Germinal center (tissue), 1 donor: ENCODE measurements at places on chromosomes 7 and 10.

GRCh38 chr7:121562259-121562658 is 166.2 kb upstream of the FAM3C start:
- DNase-seq, result no peak

DNA sequence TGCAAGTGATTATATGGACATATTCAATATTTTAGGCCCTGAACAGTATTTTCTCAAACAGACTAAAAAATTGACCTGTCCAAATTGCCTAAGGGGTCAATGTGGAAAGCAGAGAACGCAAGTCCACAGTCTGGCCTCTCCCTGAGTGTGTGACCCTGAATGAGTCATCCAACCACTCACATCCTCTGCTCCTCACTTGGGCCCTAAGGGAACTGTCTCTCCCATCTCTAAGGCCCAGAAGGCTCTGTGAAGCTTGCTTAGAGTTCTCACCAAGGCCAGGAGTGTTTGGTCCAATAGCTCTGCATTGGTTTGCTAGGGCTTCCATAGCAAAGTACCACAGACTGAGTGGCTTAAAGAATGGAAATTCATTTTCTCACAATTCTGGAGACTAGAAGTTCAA is 155.1 kb downstream of the LSM5 start:
- DNase-seq, result no peak

DNA sequence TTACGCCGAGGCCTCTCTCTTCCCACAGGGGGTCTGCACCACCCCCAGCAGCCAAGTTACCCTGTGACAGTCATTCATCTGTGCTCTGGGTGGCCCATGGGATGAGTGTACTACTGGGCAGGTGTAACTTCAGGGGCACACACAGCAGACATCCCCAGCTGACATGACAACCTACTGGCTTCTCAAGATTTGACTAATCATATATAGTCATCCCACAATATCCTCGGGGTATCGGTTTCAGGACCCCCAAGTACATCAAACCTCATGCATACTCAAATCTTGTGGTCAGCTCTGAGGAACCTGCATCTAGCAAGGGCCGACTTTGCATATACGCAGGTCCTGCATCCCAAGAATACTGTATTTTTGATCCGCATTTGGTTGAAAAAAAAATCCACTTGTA is 336.9 kb upstream of the C7orf33 start:
- DNase-seq, result no peak

DNA sequence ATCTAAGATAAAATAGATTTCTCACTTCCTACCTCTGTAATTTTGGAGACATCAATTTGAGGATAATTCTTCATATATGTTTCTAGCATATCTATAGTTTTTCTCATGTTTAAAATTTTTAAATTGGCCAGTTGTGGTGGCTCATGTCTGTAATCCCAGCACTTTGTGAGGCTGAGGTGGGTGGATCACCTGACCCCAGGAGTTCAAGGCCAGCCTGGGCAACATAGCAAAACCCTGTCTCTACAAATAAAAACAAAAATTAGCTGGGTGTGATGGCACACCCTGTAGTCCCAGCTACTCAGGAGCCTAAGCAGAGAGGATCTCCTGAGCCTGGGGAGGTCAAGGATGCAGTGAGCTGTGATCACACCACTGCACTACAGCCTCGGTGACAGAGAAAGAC is 4.9 kb downstream of the ACBD5 start:
- DNase-seq, result no peak

DNA sequence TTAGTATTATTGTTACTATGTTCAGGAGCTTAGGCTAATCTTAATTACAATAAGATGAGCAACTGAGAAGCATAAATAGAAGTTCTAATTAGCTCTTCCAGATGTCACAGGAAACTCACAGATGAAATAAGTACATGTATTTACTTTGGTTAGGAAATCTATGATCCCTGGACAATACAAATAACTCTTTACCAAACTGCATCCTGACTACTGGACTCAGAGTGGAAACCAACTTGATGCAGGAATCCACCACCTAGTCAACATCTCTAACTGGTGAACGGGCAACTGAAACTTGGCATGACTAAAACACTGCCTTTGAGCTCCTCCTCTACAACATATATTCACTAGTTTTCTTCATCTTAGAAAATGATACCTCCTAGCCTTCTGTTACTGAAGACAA is 193.2 kb downstream of the AGMO start:
- no peak for DNase-seq
